GM23248 (cell line): ENCODE measurements at places on chromosomes 12 and 14. TPM values are rescaled to one million over a fixed set of nuclear protein-coding genes. Genes with fewer than 3 reads are reported as not detected.

DNA sequence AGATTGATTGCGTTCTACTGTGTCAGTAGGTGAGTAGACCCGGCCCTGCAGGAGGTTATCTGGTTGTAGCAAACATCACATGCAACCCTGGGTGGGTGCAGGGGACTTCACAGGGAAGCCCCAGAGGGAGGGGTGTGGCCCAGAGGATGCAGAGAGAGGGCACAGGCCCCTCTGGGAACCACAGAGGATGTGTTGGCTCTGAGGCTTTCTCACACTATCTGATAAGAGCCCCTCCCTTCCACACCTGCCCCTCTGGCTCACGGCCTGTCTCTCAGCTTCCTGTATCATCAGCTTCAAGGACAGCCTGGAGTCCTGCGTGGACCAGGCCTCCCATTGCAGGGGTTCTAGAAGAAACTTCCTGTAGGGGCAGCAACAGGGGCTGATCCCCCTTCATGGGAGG, 101.9 kb downstream of the RIN3 start:
- no peak for DNase-seq

The CHGA gene
- not detected in 2 replicates for polyA plus RNA-seq

DNA sequence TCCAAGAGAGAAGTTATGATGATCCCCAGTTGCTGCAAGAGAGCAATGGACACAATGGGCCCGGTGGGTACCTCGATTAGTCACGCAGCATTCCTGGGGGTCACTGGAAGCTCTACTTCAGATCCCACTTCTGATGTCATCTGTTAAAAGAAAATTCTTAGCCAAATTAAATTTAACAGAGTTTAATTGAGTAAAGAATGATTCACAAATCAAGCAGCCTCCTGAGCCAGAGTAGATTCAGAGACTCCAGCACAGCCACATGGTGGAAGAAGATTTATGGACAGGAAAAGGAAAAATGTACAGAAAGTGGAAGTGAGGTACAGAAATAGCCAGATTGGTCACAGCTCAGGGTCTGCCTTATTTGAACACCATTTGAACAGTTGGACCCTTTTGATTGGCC, 107.5 kb downstream of the SPTSSA start:
- DNase-seq = no peak

DNA sequence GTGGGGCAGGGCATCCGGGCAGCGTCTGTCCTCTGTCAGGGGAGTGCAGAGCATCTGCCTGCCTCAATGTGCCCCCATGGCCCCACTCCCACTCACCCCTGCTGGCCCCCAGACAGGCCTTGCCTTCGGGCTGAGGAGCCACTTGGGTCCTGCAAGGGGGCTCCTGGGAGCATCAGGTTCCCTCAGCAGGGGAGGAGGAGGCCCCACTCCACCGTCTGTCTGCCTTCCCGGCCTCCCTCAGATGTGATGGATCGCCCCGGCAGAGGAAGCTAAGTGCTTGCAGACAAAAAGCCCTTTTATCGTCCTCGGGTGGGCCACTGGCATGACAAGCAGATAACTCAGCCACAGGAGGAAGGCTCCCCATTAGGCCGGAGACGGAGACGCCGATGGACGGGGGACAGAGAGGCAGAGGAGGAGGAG, 35.1 kb downstream of the NCOR2 start:
- DNase-seq = no peak

The ZDHHC22 gene
- not detected in 2 replicates for polyA plus RNA-seq

The TCP11L2 gene
- polyA plus RNA-seq = 17.7 and 18.9 TPM in 2 replicates

DNA sequence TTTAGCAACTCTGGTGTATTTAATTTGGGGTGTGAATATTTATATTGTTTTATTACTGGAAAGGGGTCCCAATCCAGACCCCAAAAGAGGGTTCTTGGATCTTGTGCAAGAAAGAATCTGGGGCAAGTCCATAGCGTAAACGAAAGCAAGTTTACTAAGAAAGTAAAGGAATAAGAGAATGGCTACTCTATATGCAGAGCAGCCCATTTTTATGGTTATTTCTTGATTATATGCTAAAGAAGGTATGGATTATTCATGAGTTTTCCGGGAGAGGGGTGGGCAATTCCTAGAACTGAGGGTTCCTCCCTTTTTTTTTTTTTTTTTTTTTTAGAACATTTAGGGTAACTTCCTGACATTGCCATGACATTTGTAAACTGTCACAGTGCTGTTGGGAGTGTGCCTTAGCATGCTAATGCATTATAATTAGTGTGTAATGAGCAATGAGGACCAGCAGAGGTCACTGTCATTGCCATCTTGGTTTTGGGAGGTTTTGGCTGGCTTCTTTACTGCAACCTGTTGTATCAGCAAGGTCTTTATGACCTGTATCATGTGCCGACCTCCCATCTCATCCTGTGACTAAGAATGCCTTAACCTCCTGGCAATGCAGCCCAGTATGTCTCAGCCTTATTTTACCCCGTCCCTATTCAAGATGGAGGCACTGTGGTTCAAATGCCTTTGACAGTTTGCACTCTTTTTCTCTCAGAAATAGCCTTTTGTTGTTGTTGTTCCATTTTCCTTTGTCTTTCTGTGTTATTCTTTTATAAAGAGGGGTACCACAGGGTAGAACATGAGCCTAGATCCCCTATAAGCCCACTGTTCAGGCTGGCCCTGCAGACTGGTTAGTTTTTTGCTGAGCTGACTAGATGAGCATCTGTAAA, 75.5 kb upstream of the DCD start:
- peak; percentile 43 for DNase-seq

DNA sequence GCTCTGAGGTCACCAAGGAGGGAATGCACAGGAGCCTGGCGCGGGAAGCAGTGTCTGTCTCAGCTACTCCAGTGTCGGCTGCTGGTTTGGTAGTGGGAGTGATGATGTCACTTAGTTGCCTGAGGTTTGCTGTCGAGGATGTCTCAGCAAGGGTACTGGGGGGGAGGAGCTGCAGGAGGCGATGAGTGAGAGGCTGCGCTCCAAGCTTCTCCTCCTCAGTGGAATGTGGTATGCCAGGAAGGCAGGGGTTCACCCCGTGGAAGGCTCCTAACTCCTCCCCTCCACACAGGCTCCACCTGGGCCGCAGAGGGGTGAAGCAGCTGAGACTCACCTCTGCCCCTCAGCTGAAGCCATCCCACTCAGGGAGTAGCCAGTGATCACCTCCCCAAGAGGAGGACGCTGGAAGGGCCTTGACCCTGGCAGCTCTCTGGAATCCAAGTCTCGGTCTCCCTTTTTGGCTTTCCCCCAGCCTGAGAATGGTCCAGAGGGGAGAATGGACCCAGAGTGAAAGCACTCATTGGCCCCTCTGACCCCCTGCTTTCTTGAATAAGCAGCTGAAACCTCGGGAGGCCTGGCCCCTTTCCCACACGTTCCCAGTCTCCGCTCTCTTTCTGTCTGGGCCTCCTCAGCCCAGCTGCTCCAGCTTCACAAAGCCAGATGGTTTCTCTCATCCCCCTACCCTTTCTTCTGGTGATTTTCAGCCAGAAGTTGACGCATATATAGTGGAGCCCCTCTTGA, 178.9 kb upstream of the FKBP4 start:
- no peak for DNase-seq

GRCh38 chr14:92607702-92608429, 94.3 kb downstream of the RIN3 start:
- DNase-seq = peak; percentile 82

The C14orf132 gene
- polyA plus RNA-seq = 25.7 and 26.2 TPM in 2 replicates

The DUSP6 gene
- 96.1 and 100 TPM in 2 replicates for polyA plus RNA-seq

DNA sequence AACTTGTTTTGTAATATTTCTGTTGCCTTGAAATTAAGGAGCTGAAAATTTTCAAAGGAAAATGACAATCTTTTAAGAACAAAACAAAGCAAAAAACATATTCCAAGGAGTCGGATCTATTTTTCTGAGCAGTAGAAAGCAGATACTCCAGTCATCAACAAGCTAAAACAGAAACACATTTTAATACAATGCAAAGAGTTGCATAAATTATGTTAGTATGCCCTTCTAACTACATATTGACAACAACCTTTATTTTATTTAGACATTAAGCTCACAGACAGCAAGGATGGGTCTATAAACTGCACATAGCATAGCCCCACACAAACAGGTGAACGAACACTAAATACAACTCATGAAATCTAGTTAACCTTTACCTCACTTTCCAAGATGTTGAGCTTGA, 106.0 kb downstream of the PPP1R12A start:
- no peak for DNase-seq

The LAG3 gene
- polyA plus RNA-seq = 0.29 TPM in 1 of 2 replicates, not detected in the other

The RHEBL1 gene
- 0.63 and 0.65 TPM in 2 replicates for polyA plus RNA-seq

The GPR137C gene
- 0.70 and 0.86 TPM in 2 replicates for polyA plus RNA-seq

The CDCA3 gene
- polyA plus RNA-seq = 30.2 and 31.4 TPM in 2 replicates

- DNase-seq = peak; percentile 83
Observed at GRCh38 chr14:37232907-37233481, 35.3 kb downstream of the MIPOL1 start.

The FLRT2 gene
- polyA plus RNA-seq = 34.9 and 40.0 TPM in 2 replicates
